Cortex of kidney (tissue), 1 donor: ENCODE measurements at places on chromosomes 7 and 10.

GRCh38 chr7:41445432-41445831, 257.5 kb downstream of the INHBA start:
- no peak for DNase-seq

- DNase-seq: no peak
These were observed 12.7 kb downstream of the PPIF start for GRCh38 chr10:79359816-79360498.

DNA sequence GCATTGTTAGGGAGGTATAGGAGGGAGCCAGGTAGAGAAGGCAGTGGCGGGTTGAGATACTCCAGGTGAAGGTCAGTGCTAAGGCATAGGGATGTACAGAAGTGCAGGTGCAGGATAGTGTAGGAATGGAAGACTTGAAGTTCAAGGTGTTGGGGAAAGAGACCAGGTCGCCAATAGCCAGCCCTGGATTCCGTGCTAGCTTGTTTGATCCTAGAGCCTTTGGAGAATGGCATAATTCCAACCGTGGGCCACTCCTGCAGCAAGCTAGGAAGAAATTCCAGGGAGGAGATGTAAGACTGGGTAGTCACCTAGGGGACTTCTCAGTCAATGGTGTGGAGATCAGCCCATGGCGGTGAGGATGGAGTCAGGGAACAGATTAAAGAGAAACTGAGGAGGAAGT, 272.7 kb downstream of the RPS24 start:
- no peak for DNase-seq

- DNase-seq: no peak
These were observed at the start of gene HUS1 for GRCh38 chr7:47979145-47979831. Gene HUS1 (minus strand): TSS chr7:47979615. CDS start chr7:47979519, 96 bp downstream.
